ENCODE measurements at places on chromosomes 4 and X.

DNA sequence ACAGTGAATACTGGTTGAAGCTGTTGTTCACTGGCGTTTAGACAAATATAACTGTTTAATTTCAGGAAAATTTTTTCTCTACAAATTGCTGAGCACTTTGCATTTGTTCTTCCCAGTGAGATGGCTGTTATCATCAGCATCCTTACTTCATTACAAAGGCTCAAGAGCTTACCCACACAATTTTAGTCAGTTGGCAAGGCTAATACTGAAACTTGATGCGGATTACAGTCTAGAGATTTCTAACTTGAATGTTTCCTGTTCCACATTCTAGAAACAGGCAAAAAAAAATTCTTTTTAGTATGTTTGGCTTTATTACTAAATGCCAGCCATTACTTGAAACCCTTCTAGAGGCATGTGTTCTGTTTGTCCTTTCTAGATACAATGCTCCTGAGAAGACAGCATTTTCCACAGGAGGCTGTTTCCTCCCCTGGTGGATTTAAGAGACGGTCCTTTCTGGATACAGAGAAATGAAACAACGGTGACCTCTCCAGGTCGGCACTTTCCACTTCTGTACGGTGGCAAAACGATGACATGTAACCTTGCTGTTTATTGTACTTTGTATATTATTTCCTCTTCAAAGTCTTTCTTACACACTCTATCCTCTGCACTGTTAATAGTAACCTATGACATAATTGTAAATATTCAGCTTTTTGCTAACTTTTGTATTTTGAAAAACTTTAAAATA, 80.9 kb downstream of the RFC1 start:
- DNase-seq: no peak

- no peak for DNase-seq
Measured at GRCh38 chr4:57640391-57641100, 530.4 kb upstream of the IGFBP7 start.

DNA sequence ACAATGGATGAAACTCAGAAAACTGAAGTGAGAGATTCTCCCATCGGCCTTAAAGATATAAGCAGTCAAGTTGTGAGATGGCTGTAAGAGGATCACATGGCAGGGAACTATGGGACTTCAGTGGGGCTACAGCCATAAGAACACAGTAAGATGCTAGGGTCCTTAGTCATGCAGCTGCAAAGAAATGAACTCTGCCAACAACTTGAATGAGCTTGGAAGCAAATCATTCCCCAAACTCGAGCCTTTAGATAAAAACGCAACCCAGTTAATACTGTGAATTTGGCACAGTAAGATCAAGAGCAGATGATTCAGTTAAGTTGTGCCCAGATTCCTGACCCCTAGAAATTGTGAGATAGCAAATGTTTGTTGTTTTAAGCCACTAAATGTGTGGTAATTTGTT, 117.3 kb downstream of the FAM13A start:
- DNase-seq: no peak

- DNase-seq: no peak
Measured at GRCh38 chrX:39848900-39849299, 248.9 kb downstream of the BCOR start.

DNA sequence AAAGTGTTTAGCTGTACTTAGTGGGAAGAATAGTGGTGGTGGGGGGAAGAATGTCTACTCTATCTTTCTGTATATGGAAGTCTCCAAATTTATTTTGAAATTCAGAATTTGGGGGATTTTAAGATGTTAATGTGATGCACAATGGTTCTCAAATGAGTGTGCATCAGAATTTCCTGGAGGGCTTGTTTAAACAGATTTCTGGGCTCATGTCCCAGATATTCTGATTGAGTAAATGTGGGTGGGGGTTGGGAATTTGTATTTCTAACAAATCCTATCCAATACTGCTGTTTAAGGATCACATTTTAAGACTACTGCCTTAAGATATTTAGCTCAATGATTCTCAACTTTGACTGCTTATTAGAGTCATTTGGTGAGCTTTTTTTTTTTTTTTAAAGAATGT, 15.1 kb upstream of the INTS6L start:
- DNase-seq: no peak

- DNase-seq: no peak
Measured at GRCh38 chr4:89837993-89838390, 1.0 kb upstream of the SNCA start.

GRCh38 chr4:172546782-172547181, 621.8 kb upstream of the GALNT7 start:
- no peak for DNase-seq

DNA sequence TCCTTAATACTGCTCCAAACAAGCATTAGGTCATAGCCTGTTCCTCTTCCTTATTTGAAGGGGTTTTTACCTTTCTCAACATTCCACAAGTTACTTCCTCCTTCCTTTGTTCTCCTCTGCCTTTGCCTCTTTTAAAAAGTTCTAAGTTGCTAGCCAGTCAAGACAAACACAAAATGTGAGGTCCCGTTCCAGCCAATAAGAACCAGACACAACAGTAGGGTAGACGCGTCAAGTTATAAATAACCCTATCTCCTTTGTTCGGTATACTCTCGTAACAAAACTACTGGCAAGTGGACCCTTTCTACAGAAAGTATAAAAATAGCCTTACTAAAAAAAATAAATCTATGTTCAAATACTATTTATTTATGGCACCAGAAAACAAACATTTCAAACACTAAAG, 6.3 kb upstream of the ACE2 start:
- no peak for DNase-seq

GRCh38 chr4:11404431-11404830, 24.3 kb downstream of the HS3ST1 start:
- DNase-seq: no peak
